ENCODE measurements at places on chromosomes 16 and 17. TPM values are rescaled to one million over a fixed set of nuclear protein-coding genes. Genes with fewer than 3 reads are reported as not detected.

The TEKT5 gene
- total RNA-seq = not detected

- no peak for DNase-seq
Measured at GRCh38 chr16:13390986-13391305, 489.5 kb downstream of the SHISA9 start.

DNA sequence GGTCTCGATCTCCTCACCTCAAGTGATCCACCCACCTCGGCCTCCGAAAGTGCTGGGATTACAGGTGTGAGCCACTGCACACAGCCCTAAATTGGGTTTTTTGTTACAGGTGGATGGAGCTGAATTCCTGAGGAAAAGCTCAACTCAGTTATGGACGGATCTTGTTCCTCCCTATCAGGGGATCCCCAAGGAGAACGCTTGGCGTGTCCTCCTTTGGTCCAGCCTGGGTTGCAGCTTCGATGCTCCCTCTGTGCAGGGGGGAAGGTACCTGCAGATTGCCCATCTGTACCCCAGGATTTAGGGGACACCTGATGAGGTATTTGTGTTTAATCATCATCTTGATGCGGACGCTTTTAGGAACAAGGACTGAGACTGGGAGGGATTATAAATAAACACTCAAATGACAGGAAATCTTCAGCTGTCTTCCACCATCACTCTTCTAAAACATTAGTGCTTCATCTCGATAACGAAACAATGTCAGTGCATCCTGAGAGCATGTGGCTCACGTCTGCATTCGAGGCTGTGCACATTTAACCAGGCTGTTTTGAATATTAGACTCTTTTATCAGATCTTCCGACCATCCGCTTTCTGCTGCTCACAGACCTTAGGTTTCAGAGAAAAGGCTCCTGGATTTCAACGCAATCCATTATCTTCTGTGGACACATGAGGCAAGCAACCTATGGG, 18.2 kb upstream of the MEIOB start:
- DNase-seq = no peak

DNA sequence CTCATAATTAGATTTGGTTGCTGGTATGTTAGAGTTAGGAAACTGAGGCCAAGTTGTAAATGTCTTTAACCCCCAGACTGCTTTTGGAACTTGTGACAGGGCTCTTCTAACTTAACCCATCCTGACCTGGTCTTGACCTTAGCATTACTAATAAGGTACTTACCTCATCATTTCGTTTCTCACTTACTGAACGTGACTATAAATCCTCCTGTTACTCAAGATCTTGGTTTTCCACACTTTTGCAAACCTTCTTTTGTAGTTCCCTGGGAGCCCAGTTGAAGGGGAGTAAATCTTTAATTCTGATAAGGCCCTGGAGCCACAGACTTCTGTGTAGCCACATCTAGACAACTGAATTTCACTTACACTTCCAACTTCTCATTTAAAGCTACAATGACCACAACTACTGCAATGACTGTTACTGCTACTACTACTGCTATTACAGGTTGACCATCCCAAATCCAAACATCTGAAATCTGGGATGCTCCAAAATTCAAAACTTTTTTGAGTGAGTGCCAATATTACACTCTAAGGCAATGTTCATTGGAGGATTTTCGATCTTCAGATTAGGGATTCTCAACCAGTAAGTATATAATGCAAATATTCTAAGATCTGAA, 248.8 kb upstream of the TBX2 start:
- DNase-seq = no peak

The TBC1D3K gene
- not detected for total RNA-seq
